ENCODE measurements at places on chromosomes 5 and 9. TPM values are rescaled to one million over a fixed set of nuclear protein-coding genes. Genes with fewer than 3 reads are reported as not detected.

DNA sequence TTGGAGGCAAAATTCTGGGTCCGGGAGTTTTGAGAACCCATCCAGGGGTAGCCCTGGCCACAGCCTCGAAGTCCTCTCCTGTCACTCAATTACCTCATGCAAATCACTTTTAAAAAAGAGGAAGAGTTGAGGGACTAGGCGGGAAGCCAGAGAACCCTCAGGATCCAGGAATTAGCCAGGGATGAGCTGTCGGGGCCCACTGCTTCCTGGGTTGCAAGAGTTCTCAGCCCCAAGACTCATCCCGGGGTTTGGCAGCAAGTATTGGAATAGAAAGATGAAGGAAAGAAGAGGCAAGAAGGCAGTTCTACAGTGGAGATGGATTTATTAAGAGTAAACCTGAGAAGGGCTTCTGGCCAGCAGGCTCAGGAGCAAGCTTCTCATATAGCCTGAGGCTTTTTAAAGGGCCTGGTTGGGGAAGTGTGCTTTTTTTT lies 25.6 kb downstream of the C9orf50 start:
- DNase-seq, result no peak

DNA sequence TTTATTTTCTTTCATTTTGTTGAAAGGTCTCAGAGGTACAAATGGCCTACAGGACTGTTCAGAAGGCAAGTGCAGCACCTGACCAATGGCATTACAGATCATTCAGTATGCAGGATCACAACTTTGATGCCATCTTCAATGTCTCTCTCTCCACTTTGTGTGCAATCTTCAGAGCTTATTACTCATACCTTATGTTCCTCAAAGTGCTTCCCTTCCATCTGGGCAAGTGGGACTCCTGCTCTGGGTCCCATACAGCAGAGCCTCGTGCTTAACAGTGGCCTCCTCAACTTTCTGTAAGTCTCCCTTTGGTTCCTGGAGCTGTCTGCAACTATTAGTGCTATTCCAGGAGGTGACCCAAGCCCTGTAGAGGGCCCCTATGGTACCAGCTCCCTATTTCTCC lies 358.4 kb upstream of the RPS23 start:
- DNase-seq, result no peak

The GNAQ gene
- total RNA-seq, result 9.0 TPM

DNA sequence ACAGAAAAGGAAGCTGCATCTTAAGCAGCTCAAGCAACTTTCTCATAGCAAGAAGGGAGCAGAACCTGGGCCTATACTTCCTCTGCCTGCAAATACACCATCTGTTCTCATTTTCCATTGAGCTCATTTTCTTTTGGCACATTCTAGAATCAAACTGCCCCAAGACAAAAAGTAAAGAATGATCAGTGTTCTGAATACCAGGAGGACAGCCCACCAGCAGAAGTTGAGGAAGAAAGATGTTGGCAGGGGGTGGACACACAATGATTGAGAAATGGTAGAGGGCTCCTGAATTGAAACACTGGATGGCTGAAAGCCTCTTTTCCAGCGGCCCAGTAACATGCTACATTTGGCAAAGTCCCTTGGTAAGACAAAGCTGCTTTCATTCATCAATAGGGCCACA lies 171.8 kb downstream of the MED10 start:
- no peak for DNase-seq

DNA sequence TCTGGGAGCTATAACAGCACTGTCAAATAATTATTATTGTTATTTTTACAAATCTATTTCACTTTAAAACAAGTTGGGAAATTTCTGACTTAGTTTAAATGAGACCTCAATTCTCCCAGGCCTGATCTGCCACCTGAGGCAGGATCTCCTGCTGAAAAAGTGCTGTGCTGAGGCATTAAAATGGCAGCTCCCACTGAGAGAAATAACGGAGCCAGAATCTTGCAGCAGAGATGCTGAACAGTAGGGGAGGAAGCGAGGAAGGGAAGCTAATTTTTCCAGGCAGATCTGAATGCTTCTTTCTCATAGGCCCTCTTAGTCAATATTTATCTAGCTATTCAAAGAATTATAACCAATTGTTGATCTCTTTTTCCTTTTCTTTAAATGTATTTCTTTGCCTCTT lies 196.3 kb downstream of the ZNF462 start:
- no peak for DNase-seq

- DNase-seq, result no peak
Observed at GRCh38 chr5:56985936-56986625, 34.2 kb upstream of the MIER3 start.

The TEK gene
- 21.7 TPM for total RNA-seq
